ENCODE measurements at places on chromosomes 6 and 20. TPM values are rescaled to one million over a fixed set of nuclear protein-coding genes. Genes with fewer than 3 reads are reported as not detected.

- DNase-seq, result no peak
Measured at GRCh38 chr6:167137081-167137480, 14.2 kb downstream of the CCR6 start.

DNA sequence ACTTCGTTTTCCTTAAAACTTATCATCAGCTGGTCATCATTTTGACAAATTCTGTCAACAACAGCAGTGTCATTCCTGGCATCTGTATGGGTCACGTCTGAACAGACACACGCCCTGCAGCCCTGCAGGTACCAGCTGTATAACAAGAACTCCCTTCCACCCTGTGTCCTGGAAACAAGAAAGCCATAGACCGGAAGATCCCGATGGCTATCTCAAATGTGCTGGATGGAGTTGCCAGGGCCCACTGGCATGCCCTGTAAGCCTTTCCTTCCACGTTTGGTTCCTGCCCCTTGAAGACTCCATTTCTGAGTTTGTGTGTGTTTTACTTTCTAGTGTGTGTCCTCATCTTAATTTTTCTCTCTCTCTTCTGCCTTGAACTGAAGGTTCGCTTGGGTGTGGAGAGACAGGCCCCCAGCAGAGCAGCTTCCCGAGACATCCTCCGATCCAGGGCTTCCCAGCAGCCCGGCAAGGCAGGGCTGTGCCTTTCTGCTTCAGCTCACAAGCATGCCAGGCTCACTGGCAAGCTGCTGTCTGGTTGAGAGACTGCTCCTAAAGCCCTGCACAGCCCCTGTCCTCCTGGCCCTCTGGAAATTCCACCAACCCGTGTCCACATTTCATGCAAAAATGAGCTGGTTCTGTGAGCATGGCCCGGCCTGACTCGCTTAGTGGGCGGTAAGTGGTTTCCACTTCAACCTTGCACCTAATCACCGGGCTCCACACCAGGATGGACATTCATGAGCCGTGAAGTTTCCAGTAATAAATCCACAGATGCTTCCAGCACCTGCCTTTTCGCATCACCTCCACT lies 8.7 kb downstream of the GFRA4 start:
- no peak for DNase-seq

GRCh38 chr20:2780948-2781347 lies 19.5 kb downstream of the CPXM1 start:
- no peak for DNase-seq

GRCh38 chr6:6886171-6886885 lies 221.4 kb upstream of the RREB1 start:
- no peak for DNase-seq

GRCh38 chr6:105994591-105995390 lies 91.3 kb upstream of the PRDM1 start:
- DNase-seq, result peak; percentile 68

- DNase-seq, result no peak
Measured at GRCh38 chr6:2651536-2651935, 99.2 kb downstream of the MYLK4 start.

GRCh38 chr6:12243169-12243568 lies 47.0 kb upstream of the EDN1 start:
- no peak for DNase-seq

- DNase-seq, result no peak
Measured at GRCh38 chr6:113597231-113597583, 259.9 kb upstream of the MARCKS start.

KHDC1L gene
- not detected for total RNA-seq

SLA2 gene
- total RNA-seq, result 0.89 TPM

CCM2L gene
- 1.7 TPM for total RNA-seq

POLR3F gene
- total RNA-seq, result 4.7 TPM

VSTM2L gene
- 1.1 TPM for total RNA-seq

APOM gene
- total RNA-seq, result 3.1 TPM

Data from left colon (tissue), 2 donors.